ENCODE measurements at places on chromosomes 5 and 9.

GRCh38 chr5:163995206-163995605 lies 489.8 kb downstream of the MAT2B start:
- DNase-seq = no peak

DNA sequence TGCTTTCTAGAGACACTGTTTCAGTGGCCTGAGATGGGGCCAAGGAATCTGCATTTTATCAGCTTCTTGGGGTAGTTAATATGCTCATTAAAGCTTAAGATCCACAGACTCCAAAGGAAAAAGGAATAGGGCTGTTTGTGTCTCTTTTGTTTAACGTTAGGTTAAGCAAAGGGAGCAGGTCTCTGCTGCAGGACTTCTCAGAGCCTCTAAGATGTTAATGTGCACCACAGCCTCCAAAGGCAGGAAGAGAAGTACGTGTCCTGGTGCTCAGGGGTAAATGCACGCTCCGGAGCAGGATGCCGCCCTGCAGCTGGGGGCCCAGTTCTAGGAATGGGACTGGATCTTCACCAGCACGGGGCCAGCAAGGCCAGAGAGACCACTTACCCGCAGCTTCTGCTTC lies 19.6 kb downstream of the SPARC start:
- no peak for DNase-seq

DNA sequence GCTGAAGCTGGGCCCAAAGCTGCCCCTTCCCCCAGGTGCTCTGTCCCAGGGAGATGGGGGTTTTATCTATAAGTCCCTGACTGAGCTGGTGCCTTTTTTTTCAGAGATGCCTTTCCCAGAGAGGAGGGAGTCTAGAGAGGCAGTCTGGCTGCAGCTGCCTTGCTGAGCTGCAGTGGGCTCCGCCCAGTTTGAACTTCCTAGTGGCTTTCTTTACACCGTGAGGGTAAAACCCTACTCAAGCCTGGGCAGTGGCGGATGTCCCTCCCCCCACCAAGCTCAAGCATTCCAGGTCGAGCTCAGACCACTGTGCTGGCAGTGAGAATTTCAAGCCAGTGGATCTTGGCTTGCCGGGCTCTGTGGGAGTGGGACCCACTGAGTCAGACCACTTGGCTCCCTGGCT lies 41.3 kb downstream of the CAVIN4 start:
- no peak for DNase-seq

DNA sequence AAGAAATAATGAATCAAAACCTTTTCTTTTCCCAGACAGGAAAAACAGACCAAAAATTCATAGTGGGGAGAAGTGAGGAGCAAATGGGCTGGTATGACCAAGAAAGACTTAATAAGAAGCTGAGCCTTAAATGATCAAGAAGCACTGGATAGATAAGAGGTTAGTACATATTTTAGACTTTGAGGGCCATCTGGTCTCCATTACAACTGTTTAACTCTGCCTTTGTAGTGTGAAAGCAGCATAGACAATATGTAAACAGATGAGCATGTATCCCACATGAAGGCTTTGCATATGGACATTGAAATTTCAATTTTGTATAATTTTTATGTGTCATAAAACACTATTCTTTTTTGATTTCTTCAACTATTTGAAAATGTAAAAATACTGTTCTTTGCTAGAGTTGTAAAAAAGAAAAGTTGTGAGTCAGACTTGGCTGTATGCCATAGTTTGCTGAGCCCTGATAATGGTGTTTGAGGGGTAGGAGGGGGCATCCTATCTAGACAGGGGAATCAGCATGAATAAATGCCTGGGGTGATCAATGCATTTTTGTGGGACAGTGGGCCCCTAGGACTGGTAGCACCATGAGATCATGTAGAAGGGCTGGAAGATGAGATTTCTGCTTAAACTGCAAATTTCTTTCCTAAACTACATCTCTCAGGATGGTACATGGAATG lies 91.8 kb upstream of the GPR151 start:
- no peak for DNase-seq

- no peak for DNase-seq
These were observed 6.6 kb downstream of the PLK2 start for GRCh38 chr5:58453306-58453705.

- no peak for DNase-seq
These were observed 15.6 kb upstream of the GNA14 start for GRCh38 chr9:77663754-77664153.

- DNase-seq = no peak
These were observed 452.9 kb downstream of the CSNK1G3 start for GRCh38 chr5:123964884-123965283.
